ENCODE measurements at places on chromosomes 4 and X.

- no peak for DNase-seq
These were observed 177.2 kb downstream of the TSPAN5 start for GRCh38 chr4:98481167-98481566.

DNA sequence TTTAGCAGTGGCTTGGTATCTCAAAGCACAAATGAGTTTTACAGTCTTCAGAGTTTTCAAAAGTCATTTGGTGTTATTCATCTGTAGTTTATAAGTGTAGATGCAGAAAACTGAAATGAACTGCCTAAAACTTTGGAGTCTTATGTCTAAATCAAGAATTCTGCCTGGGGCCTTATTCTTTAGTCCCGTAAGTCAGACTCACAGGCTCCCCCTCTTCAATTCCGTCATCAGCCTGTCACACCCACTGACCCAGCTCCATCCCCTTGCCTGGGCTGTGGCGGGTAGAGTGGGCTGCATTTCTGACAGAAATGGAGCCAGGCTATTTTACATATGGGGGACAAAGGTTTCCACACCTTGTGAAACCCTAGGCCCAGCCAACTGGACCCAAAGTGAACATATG, 44.3 kb downstream of the TSPAN5 start:
- no peak for DNase-seq

DNA sequence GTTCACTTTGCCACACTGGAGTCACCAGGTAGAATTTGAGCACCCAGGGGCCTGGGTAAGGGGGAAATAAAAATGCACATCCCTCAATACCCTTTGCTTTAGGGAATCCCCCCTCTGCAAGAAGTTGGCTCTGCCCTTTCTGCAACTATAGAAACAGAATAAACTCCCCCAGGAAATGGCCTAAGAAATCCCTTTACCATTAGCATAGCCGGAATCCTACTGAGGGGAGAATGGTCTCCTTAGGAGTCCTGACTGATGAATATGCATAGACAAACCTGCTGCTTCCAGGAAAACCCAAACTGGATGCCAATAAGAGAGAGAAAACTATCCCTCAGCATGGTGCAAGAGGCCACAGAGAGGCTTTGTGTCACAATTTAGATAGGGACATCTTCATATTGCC, 11.0 kb downstream of the EFHC2 start:
- no peak for DNase-seq

DNA sequence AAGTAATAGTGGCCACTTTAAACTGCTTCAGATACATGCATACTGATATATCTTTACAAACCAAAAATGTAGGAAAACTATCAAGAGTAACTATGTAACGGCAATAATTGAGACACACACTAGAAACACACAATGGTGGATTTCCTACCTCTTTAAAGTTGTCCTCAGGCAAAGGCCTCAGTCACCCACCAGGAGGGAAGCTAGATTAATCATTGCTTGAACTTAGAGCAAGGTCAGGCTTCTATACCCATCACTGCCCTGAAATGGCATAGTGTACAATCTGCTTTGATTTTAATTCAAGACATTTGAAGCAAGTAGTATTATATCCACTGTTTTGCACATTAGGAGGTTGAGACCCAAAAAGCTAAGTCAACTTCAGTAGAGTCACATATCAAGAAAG, 110.9 kb downstream of the AREG start:
- no peak for DNase-seq

DNA sequence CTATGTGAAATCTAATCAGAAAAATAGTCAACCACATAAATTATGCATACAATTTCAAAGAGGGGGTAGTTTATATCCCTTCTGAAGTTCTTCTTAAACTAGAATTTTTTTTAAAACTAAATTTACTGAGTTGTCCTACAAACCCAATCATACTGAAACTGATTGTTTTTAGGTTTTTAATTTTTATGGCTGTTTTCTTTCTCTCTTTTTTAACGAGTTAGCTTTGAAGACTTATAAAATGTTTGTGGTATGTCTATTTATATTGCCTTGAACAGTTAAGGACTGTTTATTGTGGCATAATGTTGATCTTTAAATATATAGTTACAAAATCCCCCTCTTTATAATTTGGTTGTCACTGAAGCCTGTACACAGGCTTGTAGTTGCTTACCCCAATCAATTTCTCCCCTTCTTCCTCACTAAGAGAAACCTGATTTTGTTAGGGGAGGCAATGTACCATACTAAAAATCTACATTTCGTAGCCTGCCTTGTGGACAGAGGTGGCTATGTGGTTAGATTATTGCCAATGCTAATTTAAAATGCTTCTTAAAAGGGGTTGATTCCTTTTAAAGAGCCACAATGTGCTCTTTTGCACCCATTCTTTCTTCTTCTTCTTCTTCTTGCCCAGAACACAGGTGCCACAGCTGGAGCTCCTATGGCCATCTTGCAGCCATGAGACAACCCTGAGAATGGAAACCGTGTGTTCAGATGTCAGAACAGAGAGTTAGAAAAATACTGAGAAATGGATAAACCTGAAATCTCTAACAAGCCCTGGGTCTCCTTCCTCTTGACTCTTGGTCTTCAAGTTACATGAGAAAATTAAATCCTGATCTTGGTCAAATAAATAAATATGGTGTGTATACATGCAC, 102.7 kb upstream of the ZNF827 start:
- DNase-seq = no peak

- DNase-seq = no peak
These were observed 78.6 kb upstream of the ADRA2C start for GRCh38 chr4:3687538-3687937.

GRCh38 chr4:103076747-103077347, at the start of gene SLC9B2:
Gene SLC9B2, minus strand, starts transcription at chr4:103076761. Its CDS starts 9,211 bp downstream, at chr4:103067550.
- no peak for DNase-seq

GRCh38 chr4:7254736-7255487, 62.6 kb downstream of the SORCS2 start:
- DNase-seq = no peak

- DNase-seq = no peak
These were observed 23.8 kb downstream of the BMX start for GRCh38 chrX:15524417-15524816.

DNA sequence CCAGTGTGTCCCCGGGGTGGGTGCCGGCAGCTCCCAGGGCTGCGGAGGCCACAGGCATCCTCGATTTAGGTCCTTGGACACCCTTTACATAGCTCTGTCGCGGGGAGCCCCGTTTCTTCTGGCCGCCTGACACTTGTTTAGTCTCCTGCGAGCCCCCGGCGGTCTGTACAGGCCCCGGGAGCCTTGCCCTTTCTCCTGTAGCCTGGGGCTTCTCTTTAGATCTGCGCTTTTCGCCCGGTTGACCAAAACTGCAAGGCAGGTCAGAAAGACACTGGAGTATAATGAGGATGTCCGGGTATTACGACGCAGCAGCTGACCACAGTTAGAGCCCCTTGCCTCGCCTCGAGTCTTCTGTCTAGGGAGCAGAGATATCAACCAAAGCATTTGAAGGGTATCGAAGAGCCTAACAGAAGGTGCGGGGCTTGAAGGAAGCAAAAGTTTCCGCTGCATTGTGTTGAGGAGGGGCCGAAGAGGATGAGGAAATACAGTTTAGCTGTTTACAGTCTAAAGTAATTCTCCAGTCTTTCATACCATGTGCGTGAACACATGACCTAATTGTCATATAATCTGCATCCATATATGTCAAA, 479 bp downstream of the BRCC3 start:
- no peak for DNase-seq

DNA sequence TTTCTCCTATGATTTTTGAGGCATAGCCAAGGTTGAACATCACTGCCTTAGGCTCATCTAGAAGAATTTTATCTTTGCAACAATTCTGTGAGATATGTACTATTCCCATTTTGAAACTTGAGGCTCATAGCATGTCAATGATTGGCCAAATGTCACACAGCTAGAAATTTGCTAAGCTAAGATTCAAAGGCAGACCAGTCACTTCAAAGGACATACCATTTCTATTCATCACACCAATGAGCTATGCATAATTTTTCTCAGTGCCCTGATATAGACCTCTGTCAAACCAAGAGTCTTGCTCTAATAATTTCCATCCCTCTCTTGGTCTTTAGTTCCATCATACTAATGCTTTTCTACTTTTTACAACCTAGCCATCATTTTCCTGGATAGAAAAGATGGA, 27.6 kb upstream of the SERTM2 start:
- no peak for DNase-seq

- DNase-seq = no peak
These were observed 5.6 kb downstream of the PCDH10 start for GRCh38 chr4:133154725-133155124.

DNA sequence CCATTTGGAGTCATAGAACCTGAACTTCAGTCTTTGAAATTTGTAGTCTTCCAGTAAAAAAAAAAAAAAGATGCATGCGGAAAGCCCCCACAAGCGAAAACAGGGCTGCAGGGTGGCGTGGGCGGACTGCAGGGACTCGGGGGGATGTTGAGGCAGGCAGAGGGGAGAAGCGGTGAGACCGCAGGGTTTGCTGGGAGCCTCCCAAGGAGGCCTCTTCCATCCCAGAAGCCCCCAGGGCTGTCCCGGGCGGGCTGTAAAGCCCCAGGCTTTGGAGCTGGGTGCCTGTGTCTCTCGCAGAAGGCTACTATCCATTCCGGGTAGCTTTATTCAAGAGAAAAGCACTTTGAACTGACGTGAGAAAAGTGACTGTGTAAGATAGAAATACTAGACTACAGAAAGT, 46.7 kb upstream of the TADA2B start:
- DNase-seq = no peak

DNA sequence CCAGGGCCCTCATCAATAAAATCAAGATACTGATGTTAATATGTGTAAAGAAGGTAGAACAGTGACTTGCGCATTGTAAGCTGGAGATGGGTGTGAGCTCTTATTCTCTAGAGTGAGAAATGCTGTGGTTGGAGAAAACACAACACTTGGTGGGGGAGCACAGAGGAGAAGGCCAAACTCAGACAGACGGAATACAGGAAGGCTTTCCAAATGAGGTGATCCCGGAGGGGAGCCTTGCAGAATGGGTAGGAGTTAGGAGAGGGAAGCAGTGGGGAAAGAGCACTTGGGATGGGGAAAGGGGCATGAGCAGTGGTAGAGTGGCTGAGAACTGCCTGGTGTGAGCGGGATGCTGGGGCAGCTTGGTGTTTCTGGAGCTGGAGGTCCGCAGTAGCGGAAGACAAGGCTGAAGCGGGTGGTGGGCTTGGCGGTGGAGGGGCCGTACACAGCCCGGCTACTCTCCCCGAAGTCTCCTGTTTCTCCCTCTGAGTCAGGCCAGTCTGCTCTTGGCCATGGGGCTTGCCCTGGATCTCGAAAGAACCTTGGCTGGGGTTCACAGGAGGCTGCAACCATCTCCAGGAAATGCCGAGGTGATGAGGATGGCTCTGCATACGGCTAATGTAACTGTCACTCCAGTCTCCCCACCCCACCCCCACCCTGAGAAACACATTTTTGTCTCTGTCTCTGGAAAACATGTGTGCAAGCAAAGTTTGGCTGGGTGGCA, 11.3 kb upstream of the PLAC1 start:
- DNase-seq = no peak

DNA sequence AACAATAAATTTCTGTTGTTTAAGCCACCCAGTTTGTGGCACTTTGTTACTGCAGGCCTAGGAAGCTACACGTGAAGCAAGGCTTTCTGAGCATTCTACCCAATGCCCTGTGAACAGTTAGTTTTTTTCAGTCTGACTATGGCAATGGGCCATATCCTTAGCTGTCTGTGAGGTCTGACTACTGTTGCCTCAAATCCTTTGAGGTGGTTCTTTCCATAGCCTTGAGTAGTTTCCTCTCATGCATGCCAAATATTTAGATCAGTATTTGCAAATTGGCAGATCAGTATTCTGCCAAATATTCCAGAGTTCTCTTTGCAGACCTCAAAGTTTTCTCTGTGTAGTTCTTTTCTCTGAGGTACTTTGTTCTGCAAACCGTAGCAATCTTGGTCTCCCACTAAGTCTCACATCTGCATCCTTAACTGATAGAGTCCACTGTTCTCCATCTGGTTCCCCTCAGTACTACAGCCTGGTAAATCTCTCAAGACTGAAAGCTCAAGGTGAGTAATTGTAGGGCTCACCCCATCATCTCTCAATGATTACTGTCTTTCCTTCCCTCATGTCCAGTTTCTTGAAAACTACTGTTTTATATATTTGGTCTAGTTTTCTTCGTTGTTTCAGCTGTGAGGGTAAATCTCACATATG, 984.9 kb upstream of the INTU start:
- DNase-seq = no peak

DNA sequence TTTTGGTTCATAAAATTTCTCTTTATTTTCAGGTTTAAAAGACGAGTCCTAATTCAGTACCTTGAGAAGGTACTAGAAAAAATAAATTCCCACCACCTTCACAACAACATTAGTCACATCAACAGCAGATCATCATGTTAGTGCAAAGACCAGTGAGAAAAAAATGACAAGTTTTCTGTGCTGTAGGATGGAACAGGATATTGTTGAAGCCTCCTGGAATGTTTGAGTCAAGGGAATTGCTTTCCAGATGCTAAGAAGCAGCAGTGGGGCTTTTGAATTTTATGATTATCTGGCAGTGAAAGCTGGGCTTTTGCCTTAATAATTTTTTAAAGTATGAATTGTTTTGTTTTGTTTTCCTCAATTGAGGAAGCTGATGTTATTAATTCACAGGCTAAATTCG, 61.0 kb downstream of the INTS6L start:
- DNase-seq = no peak

GRCh38 chr4:163554870-163555465, 60.5 kb downstream of the TMA16 start:
- no peak for DNase-seq

GRCh38 chr4:88054901-88055300, 47.5 kb downstream of the PKD2 start:
- DNase-seq = no peak

DNA sequence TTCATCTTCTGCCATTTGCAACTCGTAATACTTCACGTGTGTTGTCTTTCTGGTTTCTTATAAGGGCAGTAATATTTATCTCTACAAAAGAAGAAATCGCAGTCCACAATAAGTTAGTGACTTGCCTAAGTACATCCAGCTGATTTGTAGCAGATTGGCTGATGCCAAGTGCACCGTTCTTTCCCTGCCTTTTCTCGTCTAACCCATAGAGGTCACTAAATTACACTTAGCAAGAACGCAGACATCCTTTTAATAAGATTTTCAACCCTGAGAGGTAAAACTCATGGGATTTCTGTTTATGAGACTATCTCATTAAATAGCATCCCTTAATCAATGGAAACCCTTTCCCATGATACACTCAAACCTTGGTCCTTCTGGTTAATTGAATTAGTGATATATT, 408.6 kb upstream of the ACTRT1 start:
- no peak for DNase-seq

DNA sequence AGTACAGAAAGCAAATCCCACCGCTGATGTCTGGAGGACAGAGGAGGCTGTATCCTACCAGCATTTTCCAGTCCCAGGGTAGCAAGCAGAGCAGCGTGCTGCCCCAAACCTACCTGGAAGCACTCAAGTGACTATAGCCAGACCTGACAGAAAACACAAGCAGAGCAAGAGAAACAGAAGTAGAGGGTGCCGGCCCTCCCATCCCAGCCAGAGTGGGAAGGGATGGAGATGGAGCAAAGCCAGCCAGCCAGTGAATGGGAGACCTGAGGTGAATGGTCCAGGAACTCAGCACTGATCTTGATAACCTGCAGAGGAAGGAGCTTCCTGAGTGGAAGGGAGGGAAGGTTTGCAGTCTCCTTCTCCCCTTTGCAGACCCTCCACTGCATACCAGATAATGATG, 185.2 kb downstream of the MAML3 start:
- DNase-seq = no peak

- no peak for DNase-seq
These were observed 39.8 kb downstream of the XIAP start for GRCh38 chrX:123899701-123900100.
